Keratinocyte (primary cell): ENCODE measurements at places on chromosomes 4 and X. TPM values are rescaled to one million over a fixed set of nuclear protein-coding genes. Genes with fewer than 3 reads are reported as not detected.

DNA sequence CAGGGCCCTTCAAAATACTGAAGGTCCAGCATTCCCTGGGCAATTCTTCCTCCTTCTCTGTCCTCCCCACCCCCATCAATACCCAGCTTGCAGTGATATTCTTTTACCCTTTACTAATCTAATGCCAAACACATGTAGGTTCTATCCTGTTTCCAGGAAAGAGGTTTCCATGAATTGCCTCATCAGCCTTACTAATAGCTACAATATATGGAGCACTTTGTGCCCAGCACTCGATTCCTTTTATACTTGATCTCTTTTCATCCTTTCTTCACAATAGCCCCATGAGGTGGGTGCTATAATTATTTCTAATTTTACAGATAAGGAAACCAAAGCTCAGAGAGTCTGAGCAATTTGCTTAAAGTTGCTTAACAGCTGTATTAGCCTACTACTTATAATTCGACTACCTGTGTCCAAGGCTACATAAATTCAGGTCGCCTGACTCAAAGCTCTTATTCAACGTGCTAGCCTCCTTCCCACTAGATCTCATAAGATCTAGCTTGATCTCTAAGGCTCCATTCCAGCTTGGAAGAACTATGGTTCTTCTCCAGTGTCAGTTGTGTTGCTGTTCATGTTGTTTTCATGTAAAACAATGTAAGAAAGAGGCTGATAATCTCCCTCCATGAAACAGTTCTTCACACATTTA, 229.6 kb upstream of the PGRMC2 start:
- no peaks in the 10 kb centered on the region for H3K27me3 ChIP-seq
- no peak overlapping the region for H3K4me3 ChIP-seq
- H3K27ac ChIP-seq: peak overlapping the region; percentile 73
- H3K4me1 ChIP-seq: peaks cover 18% of the 10 kb centered on the region

- H3K36me3 ChIP-seq: no peaks in the 10 kb centered on the region
- H3K27ac ChIP-seq: peak overlapping the region; percentile 88
- no peaks in the 10 kb centered on the region for H3K27me3 ChIP-seq
- H3K4me3 ChIP-seq: peak overlapping the region; percentile 13
Observed at GRCh38 chrX:46710425-46710824, 48.5 kb downstream of the SLC9A7 start.

DNA sequence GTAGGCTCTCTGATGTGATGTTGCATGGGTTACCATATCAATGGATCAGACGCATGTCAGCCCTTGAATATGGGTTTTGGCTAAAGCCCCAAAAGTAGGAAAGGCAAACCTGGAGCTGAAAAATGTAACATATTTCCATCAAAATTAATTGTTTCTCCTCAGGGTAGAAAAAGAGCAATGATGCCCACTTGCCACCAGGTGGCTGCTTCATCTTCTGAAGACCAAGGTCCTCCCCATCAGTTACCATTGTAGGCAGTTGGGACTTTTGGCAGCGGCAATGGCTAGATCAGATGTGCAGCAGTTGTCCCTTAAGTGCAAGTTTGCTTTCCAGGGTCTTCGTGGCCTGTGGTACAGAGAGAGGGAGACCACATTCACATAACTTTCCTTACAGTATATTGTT, 118.2 kb downstream of the NAF1 start:
- H3K27me3 ChIP-seq: no peaks in the 10 kb centered on the region
- H3K36me3 ChIP-seq: no peaks in the 10 kb centered on the region
- H3K4me1 ChIP-seq: no peaks in the 10 kb centered on the region

GRCh38 chrX:84873176-84873575, 130.5 kb upstream of the APOOL start:
- DNase-seq: no peak
- no peak overlapping the region for H3K27ac ChIP-seq
- H3K4me1 ChIP-seq: no peaks in the 10 kb centered on the region
- H3K36me3 ChIP-seq: no peaks in the 10 kb centered on the region
- H3K4me3 ChIP-seq: no peak overlapping the region

Gene CSAG1
- polyA plus RNA-seq: not detected in 3 replicates

Gene XAGE1A
- not detected in 3 replicates for polyA plus RNA-seq
